Naive thymus-derived CD4-positive, alpha-beta T cell (primary cell): ENCODE measurements at places on chromosomes 12 and 14.

GRCh38 chr14:106268013-106268727 is 741.8 kb downstream of the TMEM121 start:
- peak; percentile 82 for DNase-seq

- DNase-seq = no peak
Measured at GRCh38 chr12:131636266-131636665, 74.6 kb upstream of the SFSWAP start.

DNA sequence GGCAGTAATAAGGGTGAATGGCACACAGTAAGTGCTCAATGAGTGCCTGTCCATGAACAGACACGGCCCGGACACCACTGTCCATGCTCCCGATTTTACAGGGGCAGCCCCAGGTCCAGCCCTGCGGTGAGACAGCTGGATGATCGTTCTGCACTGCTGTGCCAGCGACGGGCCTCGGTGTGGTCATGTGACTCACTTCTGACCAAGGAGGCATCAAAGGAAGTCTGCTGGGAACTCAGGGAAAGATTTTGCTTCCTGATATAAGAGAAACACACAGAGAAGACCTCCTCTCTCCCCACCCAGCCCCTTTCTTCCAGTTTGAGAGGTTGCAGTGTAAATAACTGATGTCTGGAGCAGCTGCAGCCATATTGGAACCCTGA is 126.6 kb downstream of the SCARB1 start:
- no peak for DNase-seq

DNA sequence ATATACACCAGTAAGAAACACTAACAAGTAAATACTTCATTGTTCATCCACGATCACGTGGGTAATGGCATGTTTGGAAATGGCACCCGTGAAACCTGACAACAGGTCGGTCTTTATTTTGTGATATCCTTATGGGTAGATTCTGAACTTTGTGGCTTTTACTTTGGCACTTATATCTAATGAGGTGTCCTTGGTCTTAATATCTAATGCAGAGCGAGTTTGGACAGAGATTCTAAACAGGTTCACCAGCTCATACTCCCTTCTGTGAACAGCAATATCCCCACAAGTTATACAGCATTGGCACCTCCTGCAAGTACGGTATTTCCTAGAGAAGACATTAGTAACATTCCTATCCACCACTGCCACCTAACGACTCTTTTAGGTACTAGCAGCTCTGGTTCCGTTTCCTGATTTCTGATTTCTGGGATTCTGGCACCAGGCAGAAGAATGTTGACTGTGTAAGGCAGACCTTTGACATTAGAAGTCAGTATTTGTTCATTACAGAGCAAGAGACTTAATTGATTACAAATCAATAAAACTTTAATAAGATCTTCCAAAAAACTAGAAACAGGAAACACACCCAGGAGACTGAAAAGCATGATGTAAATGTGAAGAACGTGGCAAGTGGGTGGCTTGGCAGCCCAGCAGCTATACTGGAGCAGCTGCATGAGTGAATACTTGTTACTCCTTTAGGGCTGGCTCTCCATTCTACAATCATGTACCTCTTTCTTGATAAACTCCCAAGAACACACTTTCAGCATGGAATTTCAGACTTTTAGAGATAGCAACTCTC is 2.5 kb downstream of the ANG start:
- peak; percentile 48 for DNase-seq

DNA sequence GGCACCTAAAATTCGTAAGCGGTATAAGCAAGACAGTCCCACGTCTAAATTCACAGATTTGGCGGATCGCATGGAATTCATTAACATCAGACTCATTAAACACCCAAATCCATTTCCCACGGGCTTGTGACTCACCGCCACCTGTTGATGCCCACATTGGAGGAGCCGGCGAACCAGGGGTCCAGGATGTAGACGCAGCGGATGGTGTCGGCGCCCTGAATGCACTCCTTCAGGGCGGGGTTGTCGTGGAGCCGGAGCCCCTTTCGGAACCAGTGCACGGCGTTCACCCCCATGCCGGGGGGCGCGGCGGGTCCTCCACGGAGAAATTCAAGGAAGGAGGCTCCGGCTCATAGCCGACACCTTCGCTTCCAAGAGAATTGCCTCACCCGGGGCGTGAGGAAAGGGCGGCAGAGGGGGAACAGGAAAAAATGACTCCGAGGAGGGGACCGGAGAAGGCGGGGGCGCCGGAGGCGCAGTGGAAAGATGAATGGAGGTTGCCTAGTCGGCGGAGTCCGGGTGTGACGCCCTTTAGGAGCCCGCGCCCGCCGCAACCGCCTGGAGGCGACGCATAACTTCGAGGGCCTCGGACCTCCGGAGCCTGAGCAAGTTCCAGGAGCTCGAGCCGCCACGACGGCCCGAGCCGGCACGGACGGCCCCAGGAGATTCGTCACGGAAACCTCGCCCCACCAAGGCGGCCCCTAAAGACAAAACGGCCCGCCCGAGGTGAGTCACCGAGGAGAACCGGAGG is 506 bp downstream of the CRY1 start:
- no peak for DNase-seq

DNA sequence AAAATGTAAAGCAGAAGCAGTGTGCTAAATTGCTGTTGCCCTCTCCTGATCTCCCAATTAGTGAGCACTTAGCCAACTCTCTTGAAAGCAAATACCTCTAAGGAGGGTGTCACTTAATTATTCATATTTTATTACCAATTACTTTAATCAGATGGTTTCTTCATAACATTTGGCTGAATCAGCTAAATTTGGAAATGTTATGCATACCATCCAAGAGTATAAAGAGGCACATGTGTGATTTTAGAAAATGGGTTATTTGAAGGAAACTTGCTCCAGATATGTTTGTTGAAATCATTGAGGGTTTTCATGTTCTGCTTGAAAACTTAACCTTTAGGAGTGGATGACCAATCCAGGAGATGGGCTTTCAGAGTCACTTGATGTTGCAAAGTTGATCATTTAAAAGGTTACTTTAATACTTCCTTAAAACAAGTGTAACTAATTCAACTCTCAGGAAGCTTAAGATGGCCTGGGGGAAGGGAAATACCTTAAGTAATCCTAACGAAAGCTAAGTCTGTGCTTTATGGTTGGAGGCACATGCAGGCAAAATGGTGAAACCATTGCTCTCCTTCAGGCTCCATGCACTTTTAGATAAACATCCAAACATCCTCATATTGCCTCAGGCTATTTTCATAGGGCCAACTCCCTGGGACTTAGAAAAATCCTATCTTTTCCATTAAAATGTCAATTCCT is 434.5 kb downstream of the MDGA2 start:
- DNase-seq = no peak

DNA sequence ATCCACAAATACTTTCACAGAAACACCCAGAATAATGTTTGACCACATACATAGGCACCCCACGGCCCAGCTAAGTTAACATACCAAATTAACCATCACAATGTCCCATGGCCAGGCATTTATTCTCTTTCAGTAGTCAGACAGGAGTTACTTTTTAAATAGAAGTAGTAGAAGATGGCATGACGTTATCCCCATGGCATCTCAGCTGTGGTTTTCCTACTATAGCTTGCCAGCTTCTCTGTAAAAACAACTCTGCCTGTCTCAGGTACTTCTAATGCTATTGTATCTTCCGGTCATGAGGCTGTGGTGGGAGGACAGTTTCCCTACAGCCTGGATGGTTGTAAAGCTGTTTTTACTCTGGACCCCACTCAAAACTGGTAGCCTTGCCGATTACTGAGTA is 19.3 kb downstream of the CTSG start:
- no peak for DNase-seq

DNA sequence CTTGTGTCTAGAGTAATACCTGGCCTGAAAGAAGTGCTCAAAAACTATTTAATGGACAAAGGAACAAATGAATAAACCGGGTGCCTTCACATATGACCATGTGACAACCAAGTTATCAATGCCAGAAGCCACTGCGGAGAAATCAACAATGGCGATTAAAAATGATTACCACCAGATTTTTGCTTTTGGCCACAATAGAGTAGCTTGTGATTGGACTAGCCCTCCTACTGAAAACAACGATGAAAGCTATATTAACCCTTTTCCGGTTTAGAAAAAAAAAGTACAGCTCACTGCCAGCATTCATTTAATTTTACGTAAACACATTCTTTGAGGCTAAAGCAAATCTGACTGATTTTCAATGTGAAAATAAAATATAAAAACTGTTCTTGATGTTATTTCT is 41.6 kb upstream of the TTC7B start:
- DNase-seq = no peak

- DNase-seq = no peak
Measured at GRCh38 chr12:110279566-110280375, 1.3 kb upstream of the ATP2A2 start.

- no peak for DNase-seq
Measured at GRCh38 chr12:116261525-116262100, 15.9 kb downstream of the MED13L start.

DNA sequence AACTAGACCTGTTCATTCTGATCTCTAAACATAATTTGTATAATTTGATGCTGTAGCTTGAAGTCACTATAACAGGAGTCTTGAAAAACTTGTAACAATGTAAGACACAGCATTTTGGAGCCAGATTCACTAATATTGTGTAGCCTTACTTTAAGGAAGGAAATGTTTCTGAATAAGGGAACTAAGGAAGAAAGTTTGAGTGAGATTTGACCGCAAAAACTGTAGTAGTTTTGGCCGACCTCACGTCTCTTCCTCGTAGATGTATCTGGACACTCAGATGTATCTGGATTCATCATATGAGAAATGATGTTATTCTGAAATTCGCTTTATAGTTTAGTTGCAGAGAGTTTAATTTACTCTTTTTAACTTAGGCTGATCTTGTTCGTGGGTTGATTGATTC is 13.9 kb upstream of the DNAH10 start:
- no peak for DNase-seq
